ENCODE measurements at places on chromosomes 2 and 18.

GRCh38 chr2:147937744-147938349 lies 82.7 kb downstream of the ORC4 start:
- DNase-seq = peak; percentile 3

GRCh38 chr2:130894326-130894942 lies 57.7 kb downstream of the ARHGEF4 start:
- no peak for DNase-seq

- DNase-seq = no peak
Observed at GRCh38 chr2:42957861-42958301, 165.5 kb upstream of the HAAO start.

GRCh38 chr2:183010112-183010511 lies 28.1 kb downstream of the NCKAP1 start:
- no peak for DNase-seq

DNA sequence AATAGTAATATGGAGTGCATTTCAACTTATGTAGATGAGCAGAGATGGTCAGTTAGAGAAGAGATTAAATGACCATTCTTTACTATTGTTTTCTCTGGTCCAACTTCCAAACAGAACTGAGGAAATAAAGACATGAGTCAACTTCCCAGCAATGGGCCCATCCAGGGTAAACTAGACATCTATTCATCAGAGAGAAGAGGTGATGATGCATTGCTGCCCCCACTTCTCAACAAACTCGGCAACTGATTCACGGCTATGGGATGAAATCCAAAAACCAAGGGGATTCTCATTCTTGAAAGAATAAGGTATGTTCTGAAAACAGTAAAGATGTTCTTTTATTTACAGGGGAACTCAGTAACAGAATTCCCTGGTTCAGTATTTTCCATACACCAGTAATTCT lies 190.7 kb downstream of the RDH14 start:
- DNase-seq = no peak

GRCh38 chr2:31932589-31932988 lies 78.2 kb downstream of the MEMO1 start:
- DNase-seq = no peak

GRCh38 chr2:74026687-74027241 lies 42.1 kb downstream of the TET3 start:
- DNase-seq = no peak

- DNase-seq = no peak
Observed at GRCh38 chr2:3254442-3254941, 123.1 kb downstream of the EIPR1 start.

GRCh38 chr2:10502803-10503107 lies 54.6 kb upstream of the ODC1 start:
- DNase-seq = no peak

DNA sequence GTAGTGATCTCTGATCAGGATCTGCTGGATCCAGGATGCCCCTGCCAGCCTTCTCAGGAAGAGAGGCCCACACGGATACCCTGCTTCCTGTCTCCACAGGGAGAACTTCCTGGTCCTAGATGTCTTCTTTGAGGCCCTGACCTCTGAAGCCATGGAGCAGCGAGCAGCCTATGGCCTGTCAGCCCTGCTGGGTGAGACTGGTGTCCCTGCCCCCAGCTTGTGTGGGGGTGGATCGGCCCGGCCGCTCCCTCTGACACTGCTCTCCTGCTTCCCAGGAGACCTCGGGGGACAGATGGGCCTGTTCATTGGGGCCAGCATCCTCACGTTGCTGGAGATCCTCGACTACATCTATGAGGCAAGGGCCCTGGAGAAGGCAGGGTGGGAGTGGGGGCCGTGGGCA lies 6.6 kb downstream of the CHPF start:
- no peak for DNase-seq

GRCh38 chr2:10790228-10790973 lies 22.2 kb downstream of the PDIA6 start:
- no peak for DNase-seq

DNA sequence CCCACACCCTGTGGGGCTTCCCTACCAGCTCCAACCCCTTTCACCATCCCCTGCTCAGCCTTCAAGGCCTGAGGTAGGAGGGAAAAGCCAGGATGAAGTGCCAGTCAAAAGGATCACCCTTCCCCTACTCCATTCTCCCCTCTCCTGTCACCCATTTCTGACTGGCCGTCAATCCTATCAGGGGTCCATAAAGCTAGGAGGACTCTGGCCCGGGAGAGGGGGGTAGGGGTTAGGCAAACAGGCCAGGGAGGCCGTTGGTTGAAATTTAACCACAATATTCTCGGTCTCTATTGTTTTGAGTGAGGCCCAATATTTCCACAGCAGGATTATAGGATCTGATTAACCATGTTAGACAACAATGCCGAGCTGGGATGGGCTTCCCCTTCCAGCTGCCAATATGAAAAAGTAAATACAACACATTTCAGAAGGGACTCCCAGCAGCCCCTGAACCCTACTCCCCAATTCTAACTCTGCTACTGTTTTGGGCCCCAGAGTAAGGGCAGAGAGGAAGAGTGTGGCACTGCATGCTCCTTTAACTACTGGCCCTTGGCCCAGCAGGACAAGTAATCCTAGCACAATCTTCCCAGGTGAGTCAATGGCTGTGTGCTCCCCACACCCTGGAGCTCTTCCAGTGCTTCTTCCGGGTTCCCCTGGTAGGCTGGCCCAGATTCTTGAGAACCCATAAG lies 10.6 kb upstream of the IHH start:
- DNase-seq = no peak

DNA sequence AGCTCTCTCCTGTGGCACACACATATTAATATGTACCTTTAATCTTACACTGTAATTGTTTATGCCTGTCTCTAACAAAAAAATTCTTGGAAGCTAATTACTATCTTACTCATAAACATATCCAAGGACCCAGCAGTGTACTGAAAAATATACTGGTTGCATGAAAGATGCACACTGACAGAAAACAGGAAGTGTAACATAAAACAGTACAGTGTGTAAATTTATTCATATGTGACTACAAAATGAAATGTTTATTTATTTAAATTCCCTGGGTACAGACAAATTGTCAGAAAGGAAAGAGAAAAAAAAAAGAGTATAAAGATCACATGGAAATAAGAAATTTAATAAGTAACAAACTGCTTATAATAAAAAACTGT lies 28.5 kb downstream of the TMEM131 start:
- DNase-seq = no peak
